GDM1 (cell line): ENCODE measurements at places on chromosomes 16 and 17.

DNA sequence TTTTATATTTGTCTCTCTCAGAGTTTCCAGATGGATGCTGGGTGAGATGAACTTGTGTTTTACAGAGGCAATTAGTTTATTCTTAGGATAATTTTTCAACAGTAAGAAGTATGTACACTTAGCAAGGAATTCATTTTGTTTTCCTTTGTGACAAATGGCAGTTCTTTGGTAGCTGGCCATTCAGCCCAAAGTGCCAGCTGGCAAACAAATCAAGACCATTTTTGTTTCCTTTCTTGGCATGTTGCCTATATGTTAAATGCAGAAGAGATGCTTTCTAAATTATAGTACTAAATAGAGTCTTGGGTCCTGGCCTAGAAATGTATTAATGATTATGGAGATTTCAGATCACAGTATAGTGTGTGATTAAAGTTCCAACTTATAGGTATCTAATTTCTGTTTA is 337.1 kb downstream of the CNTNAP4 start:
- no peak for DNase-seq

DNA sequence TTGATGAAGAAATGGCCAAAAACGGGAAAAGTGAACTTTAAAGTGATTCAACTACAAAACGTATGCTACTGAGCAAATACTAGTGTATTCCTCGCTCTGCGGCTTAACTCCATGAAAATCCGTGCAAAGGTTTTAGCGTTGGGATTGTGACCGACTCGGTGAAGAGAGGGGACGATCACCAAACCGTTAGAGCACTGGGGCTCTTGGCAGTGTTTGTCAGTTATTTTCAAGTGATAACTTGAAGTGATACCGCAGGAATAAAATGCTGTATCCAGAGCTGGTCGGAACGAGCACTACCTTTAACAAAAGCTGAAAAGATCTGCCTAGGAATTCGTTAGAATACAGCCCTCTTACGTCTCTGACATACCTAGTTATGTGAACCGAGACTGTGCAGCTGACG is 773 bp upstream of the PPM1D start:
- no peak for DNase-seq

DNA sequence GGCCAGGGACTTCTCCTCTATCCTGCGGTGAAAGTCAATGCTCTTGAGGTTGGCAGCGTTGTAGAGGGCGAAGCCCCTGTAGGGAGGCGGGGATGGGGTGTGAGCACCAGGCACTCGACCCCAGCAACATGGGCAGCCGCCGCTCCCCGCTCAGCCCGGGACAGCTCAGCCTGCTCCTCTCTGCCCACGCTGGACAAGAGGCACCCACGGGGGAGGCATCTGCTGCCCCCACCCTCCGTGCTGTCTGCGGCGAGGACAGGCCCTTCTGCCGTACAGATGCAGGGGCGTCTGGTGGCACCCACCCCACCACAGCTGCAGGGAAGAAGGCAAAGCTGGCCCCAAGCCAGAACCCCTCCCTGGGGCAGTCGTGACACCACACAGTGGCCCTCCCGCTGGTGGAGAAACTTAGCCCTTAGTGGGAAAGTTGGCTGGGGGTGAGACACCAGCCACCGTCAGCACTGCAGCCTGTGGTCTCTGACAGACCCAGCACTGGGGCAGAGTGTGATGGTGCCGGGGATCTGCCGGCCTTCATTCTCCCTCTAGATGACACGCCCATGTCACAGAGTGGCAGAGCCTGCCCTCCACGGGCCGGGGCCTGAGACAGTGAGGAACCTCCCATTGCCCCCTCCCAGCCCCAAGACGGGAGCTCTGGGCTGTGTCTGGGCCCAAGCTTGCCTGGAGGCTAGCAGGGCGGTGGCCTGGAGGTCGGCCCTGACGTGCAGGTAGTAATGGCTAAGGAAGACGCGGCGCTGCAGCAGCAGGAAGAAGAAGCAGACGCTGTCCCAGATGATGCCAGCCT is 19.5 kb downstream of the CTU2 start:
- no peak for DNase-seq

DNA sequence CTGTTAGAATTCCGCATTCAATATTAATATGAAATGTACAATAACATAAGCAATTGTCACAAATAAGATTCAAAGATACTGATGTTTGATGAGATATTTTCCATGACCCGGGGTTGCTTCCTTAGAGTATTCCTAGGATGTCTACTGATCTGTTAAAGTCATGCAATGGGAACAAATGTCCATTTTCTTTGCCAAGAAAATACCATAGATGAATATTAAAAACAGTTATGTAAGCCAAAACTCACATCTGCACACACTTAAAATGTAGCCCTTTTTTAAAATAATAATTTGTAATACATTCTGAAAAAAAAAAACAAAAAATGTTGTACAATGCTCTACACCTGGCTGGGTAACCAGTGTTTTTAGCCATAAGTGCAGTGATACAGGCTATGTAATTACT is 259.4 kb upstream of the AXIN2 start:
- DNase-seq, result no peak

- no peak for DNase-seq
Measured at GRCh38 chr17:30334421-30334820, 564 bp upstream of the TMIGD1 start.

- DNase-seq, result no peak
Measured at GRCh38 chr16:68069511-68070248, 15.5 kb upstream of the NFATC3 start.

- no peak for DNase-seq
Measured at GRCh38 chr16:12002447-12003006, 26.0 kb downstream of the SNX29 start.

DNA sequence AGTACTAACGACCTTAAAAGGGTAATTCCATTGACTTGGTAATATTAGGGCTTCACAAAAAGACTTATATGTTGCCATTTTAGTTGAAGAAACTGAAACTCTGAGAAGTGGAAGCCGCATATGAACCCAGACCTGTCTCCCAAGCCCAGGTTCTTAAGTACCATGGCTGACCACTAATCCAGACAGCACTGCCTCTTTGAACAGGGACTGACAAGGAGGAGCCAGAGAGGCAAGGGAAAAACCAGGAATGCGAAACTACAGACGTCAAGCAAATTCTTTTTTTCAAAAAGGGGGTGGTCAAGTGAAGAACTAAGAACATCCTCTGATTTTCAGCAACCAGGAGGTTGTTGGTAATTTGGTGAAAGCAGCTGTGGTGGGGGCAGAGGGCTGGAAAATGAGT is 15.2 kb downstream of the CYB5D1 start:
- no peak for DNase-seq

GRCh38 chr16:11913425-11914079 is 2.2 kb downstream of the GSPT1 start:
- DNase-seq, result no peak

- DNase-seq, result no peak
Measured at GRCh38 chr16:85139881-85140339, 27.6 kb upstream of the CIBAR2 start.

DNA sequence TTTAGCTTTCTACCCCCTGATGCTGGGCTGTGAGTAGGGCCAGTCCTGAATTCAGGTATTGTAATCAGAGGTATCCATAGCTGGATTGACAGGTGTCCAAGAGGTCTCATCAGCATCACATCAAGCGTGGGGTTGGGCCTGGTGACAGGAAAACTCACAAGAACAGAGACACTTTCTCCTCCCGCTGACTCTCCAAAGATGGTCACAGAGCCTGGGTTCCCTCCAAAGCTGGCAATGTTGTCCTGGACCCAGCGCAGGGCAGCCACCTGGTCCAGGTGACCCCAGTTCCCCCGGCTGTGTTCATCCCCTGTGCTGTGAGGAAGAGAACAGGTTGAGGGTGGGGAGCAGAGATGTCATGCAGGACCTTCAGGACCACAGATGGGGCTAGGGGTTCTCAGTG is 11.7 kb downstream of the CES1 start:
- DNase-seq, result no peak

GRCh38 chr17:80827646-80828643 is 163.7 kb upstream of the CHMP6 start:
- DNase-seq, result no peak

DNA sequence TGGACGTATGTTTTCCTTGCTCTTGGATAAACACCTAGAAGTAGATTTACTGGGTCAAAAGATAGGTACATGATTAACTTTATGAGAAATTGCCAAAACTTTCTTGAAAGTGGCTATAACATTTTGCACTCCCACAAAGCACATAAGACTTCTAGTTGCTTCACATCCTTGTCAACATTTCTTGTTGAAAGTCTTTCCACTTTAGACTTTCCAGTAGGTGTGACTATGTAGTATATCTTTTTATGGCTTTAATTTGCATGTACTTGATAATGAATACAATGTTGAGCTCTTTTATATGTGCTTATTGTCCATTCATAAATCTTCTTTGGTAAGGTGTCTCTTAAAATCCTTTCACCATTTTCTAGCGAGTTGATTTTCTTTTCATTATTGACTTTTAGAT is 241.2 kb upstream of the RPL38 start:
- no peak for DNase-seq

DNA sequence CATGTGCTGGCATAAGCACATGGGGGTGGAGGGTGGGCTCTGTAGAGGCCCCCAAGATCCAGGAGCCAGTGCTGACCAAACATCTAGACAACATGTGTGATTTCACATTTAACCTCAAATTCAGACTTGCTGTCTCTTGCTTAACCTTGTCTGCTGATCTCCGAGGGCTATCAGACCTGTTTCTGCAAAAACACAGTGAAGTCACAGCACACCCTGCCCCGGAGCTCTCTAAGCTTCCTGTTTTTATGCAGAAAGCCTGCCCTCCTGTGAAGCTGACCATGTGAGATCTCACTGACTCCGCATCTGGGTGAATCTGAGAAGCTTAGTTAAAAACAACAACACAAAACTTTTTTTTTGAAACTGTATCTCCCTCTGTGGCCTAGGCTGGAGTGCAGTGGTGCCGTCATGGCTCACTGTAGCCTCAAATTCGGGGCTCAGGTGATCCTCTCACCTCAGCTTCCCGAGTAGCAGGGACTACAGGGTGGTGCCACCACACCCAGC is 6.6 kb upstream of the DPEP2 start:
- DNase-seq, result peak; percentile 2

GRCh38 chr17:46742565-46743270 is 75.8 kb downstream of the WNT3 start:
- no peak for DNase-seq

DNA sequence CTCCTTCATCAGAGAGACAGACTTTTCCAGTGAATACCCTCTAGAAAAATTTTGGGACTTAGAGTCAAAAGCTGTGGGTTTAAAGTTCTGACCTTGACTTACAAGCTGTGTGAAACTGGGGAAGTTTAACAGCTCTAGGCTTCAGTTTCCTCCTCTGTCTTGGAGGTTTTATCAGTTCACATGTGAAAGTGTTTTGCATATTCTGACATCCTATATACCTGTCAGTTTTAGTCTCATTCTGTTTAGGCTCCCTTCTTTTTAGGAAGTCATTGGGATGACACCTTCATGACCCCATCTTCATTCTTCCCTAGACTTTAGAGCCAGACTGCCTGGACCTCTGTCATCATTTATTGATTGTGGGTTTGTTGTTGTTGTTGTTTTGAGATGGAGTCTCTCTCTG is 44.4 kb downstream of the YPEL2 start:
- no peak for DNase-seq

DNA sequence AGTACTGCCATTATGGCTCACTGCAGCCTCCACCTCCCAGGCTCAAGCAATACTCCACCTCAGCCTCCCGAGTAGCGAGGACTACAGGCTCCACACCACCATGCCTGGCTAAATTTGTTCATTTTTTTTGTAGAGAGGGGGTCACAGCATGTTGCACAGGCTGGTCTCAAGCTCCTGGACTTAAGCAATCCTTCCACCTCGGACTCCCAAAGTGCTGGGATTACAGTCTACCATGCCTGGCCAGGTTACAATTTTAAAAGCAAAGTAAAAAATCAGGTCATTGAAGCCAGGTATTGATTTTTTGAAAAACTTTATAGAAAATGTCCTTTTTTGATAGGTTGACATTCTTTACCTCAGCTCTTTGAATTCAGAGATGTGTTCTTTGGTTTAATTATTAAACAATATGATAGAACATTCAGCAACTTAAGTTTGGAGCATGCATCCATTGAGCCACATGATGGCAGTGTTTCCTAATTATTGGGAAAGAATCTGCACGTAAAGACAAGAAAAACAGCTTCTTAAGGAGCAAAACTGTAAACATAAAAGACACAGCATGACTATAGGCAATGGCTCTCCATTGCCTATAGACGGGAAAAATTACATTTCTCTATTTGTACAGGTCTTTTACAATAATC is 1.7 kb upstream of the SLC16A11 start:
- DNase-seq, result peak; percentile 50

DNA sequence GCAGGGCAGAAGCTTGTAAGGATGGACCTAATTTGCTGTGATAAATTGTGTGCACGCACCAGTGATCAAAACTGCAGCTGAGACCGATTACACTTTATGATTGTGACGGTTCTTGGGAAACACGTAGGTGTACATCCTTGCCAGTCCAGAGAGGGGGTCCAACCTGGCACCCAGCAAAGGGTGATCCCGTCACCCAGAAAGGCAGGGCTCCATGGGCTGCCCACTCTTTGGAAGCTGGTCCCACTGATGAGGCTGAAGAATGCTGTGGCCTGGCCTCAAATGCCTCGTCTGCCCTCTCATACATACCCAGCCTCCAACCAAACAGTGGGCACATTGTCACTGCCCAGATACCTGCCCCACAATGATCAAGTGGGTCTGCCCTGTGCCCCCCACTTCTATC is 132.0 kb downstream of the C16orf78 start:
- DNase-seq, result no peak

- DNase-seq, result no peak
Measured at GRCh38 chr16:87489434-87490045, 3.3 kb downstream of the ZCCHC14 start.

GRCh38 chr17:50314456-50315011 is 31.4 kb upstream of the XYLT2 start:
- no peak for DNase-seq

DNA sequence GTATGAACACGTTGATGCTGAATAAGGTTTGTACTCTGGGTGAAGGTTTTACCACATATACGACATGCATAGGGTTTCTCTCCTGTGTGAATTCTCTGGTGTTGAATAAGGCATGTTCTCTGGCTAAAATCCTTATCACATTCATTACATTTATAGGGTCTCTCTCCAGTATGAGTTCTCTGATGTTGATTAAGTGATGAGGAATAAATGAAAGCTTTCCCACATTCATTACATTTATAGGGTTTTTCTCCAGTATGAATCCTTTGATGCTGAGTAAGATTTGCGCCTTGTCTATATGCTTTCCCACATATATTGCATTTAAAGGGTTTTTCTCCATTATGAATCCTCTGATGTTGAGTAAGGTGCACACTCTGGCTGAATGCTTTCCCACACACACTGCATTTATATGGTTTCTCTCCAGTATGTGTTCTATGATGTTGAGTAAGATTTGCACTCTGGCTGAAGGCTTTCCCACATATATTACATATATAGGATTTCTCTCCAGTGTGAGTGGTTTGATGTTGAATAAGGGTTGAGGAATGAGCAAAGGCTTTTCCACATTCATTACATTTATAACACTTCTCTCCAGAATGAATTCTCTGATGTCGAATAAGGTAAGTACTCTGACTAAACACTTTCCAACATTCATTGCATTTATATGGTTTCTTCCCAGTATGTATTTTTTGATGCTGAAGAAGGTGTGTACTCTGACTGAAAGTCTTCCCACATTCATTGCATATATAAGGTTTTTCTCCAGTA is 16.9 kb downstream of the ZNF287 start:
- no peak for DNase-seq
